Nephron progenitor cell (in vitro differentiated cells): ENCODE measurements at places on chromosomes 4 and X.

GRCh38 chr4:123599061-123599919 is 202.7 kb downstream of the SPRY1 start:
- DNase-seq, result no peak

GRCh38 chr4:113969709-113970334 is 9.6 kb downstream of the ARSJ start:
- no peak for DNase-seq

GRCh38 chr4:4641661-4642495 is 100.0 kb upstream of the STX18 start:
- DNase-seq, result peak; percentile 20

DNA sequence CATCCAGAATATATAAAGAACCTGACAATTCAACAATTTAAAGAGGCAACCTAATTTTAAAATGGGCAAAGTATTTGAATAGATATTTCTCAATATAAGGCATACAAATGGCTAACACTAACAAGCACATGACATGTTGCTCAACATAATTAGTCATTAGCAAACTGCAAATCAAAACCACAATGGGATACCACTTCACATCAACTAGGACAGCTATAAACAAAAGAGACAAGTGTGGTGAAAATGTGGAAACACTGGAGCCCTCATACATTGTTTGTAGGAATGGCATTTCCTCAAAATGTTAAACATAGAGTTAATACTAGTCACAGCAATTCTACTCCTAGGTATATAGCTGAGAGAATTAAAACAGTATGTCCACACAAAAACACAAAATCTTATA is 96.7 kb downstream of the CORIN start:
- no peak for DNase-seq

DNA sequence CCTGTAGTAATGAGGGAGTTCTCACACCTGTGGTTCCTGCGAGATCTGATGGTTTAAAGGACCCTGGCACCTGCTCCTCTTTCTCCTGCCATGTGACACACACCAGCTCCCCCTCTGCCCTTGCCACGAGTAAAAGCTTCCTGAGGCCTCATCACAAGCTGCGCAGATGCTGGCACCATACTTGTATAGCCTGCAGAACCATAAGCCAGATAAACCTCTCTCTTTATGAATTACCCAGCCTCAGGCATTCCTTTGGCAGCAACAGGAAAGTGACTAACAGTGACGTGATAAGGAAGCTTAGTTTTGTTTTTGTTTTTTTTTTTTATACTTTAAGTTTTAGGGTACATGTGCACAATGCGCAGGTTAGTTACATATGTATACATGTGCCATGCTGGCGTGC is 130.9 kb downstream of the AFAP1 start:
- no peak for DNase-seq

GRCh38 chr4:70997036-70997435 is 3.6 kb downstream of the DCK start:
- DNase-seq, result no peak

GRCh38 chrX:150575419-150575814 is 7.0 kb downstream of the MTM1 start:
- DNase-seq, result no peak

DNA sequence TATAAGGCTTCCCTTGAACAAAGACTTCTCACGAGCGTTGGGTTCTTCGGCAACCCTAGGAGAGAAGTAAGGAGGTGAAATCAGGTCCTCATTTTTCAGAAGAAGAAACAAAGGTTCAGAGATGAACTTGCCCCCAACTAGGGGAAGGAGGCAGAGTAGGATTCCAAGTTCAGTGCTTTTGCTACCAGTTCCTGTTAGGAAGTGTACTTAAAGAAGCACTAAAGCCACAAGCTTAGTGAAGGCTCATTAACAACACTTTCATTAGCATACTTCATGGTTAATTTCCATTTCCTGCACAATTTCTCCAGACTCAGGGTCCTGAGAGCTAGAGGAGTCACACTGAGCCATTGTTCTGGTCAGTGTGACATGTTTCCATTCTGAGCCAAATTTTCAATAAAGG is 52.1 kb downstream of the VSIG4 start:
- DNase-seq, result no peak

DNA sequence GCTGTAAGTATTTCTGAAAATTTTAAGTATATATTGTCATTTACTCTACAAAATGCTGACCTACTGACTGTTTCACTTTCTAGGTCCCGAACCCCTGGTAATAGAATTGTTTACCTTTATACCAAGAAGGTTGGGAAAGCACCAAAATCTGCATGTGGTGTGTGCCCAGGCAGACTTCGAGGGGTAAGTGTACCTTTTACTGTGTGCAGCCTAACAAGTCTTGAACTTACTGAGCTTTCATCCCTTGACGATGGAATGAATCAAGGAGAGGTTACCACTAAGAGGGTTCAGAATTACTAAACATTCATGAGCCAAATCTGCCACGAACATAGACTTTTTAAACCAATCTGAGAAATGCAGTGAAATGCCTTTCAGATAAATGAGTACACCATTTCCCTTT is 1.6 kb downstream of the RPL34 start:
- no peak for DNase-seq

DNA sequence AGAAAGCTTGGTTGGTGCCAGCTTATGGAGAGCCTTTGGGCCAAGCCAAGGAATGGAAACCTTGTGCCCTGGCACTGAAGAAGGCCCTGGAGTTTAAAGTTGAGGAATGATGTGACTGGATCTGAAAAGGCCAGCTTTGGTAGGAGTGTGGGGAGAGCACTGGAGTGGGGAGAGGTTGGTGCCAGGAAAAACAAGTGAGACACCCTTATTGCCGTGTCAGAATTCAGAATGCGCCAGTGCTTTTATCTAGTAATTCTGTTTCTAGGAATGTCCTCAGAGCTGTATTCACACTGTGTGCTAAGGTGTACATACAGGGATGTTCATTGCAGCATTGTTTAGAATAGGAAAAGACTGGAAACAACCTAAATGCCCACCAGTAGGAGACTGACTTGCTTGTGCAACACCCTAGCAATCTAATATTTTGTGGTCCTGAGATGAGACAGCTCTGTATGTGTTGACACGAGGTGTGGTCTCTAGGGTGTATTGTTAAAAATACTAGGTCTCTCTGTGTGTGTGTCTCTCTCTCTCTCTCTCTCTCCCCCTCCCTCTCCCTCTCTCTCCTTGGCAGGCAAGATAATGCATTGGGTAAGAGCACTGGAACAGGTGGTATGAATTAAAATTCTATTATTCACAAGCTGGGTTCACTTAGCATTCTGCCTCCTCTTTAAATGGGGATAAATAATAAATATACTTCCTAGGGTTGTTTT is 107.8 kb downstream of the GATB start:
- no peak for DNase-seq

- no peak for DNase-seq
These were observed 171.7 kb downstream of the SLIT2 start for GRCh38 chr4:20423420-20423819.

DNA sequence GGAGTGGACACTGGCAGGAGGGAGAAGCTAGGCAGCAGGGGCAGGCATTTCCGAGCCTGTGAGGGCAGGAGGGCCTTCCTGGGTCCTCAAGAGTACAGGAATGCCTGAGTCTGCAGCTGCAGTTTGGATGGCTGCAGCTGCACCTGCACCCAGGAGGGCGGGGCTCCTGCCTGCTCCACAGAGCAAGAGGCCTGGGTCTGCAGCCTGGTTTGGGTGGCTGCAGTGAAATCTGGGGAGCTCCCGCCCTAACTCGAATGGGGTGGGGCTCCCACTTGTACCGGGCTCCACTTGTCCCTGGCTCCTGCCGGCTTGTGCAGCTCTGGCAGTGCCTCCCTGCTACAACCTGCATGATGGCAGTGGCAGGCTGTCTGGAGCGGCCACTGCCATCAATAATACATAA is 436.0 kb downstream of the ARHGAP24 start:
- no peak for DNase-seq

DNA sequence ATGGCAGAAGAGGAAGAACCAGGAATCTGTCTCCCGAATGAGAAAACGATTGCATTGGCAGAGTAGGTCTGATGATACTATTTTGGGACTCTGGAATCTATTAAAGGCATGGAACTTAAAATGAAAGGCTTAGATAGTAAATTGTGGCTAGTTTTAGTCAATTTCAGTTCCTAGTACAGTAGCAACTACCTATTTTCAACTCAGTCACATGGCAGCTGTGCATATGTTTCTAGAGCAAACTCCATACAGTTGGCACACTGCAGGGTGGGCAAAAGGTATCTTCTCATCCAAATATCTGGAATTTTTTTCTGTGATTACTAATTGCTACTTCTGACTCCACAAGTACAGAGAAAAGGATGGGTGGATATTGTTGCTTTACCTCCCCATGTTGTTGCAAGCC is 663.6 kb downstream of the PCDH7 start:
- no peak for DNase-seq

DNA sequence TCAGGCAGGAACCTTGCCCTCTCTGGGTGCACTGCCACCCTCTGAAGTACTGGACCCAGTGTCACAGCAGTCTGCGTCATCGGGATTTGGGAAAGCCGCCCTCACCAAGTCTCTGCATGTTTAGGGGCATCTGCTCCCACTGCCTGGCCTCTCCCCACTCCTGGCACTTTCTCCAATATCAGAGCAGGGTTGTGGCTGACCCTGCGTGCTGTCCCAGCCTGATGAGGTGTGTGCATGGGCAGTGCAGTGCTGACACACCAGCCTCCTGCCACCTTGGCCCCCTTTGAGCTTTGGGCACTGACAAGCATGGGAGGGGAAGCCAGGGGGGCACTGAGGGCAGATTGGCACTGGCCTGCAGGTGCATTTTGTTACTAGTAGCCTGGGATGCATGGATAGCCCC is 652.5 kb downstream of the GABRG1 start:
- DNase-seq, result no peak

DNA sequence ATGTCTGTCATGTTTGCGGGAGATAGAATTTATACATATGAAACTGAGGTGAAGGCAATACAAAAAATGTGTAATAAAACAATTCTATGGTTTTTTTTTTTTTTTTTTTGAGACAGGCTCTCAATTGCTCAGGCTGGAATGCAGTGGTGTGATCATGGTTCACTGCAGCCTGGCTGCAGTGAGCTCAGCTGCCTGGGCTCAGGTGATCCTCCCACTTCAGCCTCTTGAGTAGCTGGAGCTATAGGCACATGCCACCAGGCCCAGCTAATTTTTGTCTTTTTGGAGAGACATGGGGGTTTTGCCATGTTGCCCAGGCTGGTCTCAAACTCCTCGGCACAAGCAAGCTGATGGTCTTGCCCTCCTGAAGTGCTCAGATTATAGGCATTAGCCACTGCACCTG is 10.1 kb downstream of the RADX start:
- DNase-seq, result no peak

- DNase-seq, result no peak
These were observed 395.8 kb downstream of the NAF1 start for GRCh38 chr4:162770761-162771490.

- no peak for DNase-seq
These were observed 1477.1 kb upstream of the PCDH7 start for GRCh38 chr4:29243054-29243453.

DNA sequence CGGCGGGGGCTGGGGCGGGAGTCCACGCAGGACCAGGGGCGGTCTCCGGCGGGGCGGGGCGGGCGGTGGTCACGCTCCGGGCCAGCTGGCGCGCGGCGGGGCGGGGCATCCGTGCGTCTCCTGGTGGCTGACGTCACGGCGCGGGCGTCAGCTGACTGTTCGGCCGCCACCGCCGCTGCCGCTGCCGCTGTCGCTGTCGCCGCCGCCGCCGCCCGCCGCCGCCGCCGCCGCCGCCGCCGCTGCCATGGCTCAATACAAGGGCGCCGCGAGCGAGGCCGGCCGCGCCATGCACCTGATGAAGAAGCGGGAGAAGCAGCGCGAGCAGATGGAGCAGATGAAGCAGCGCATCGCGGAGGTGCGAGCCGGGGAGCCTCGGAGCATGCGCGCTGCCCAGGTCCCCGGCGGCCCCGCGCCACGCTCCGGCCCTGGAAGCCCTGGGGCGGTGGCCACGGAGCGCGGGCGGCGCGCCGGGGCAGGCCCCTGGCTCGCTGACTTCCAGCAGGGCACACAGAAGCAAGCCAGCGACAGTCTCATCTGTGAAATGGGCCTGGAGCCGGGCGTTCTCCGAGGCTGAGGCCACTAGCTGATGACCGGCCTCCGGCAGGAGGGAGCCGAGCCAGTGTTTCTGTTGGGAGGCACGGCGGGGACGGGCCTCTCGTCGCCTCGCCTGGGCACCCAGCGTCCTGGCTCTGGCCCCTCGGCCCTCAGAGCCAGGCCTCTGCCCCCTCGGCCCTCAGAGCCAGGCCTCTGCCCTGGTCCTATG is at the start of gene FAM50A:
FAM50A (plus strand) TSS at position 150 of the 763 bp plus-strand sequence; CDS start at position 245, 95 bp downstream.
- DNase-seq, result peak; percentile 79
